Sciatic nerve (tissue), 2 donors: ENCODE measurements at places on chromosomes 7 and 10. TPM values are rescaled to one million over a fixed set of nuclear protein-coding genes. Genes with fewer than 3 reads are reported as not detected.

DNA sequence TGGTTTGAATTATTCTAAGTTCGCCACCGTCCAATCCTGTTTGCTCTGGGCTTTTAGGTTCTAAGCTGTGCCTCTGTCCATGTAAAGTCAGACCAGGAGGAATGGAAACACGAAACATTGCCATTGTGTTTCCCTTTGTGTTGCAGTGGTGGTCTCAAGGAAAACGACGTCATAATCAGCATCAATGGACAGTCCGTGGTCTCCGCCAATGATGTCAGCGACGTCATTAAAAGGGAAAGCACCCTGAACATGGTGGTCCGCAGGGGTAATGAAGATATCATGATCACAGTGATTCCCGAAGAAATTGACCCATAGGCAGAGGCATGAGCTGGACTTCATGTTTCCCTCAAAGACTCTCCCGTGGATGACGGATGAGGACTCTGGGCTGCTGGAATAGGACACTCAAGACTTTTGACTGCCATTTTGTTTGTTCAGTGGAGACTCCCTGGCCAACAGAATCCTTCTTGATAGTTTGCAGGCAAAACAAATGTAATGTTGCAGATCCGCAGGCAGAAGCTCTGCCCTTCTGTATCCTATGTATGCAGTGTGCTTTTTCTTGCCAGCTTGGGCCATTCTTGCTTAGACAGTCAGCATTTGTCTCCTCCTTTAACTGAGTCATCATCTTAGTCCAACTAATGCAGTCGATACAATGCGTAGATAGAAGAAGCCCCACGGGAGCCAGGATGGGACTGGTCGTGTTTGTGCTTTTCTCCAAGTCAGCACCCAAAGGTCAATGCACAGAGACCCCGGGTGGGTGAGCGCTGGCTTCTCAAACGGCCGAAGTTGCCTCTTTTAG is 46.3 kb upstream of the DMBT1 start:
- DNase-seq, result no peak

MSMB gene
- total RNA-seq, result not detected

GRCh38 chr7:17633067-17633466 is 307.2 kb downstream of the SNX13 start:
- no peak for DNase-seq

DNA sequence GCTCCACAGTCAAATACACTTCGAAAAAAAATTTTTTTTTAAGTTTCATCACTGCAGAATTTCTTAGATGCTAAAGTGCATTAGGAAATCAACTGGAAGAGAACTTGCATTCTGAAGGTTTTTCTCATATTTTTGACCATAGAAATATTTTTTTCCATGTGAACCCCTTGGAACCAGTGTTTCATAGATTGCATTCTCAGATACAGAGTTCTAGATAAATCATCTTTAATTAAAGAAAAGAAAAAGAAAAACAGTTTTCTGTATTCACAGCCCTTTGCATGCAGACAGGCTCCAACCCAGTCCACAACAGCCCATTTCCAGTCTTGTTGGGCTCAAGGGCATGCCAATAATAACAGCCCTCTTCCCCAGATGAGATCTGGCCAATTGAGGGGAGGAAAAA is 75.5 kb upstream of the RPA3 start:
- no peak for DNase-seq

DNA sequence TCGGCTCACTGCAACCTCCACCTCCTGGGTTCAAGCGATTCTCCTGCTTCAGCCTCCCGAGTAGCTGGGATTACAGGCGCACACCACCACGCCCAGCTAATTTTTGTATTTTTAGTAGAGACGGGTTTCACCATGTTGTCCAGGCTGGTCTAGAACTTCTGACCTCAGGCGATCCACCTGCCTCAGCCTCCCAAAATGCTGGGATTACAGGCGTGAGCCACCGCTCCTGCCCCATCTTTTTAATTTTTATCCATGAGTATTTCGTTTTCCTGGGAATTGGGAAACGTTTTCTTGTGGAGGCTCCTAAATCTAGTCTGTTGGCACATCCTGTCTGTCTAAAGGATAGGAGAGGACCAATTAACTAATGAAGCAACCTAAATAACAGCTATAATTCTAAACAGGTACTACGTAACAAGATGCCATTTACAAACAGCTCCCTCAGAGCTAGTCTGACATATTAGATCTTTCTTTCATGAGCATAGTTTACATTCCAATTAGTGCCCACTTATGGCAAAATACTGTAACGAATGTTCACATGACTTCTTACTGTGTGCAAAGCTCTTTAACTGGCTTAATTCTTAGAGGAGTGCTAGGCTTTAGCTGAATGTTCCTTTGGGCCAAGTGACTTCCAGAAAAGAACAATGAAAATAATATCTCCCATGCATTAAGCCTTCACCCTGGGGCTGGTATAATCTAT is 151.0 kb upstream of the YAE1 start:
- DNase-seq, result no peak

GRCh38 chr7:95205665-95206225 is 118.6 kb downstream of the PON1 start:
- DNase-seq, result no peak

DNA sequence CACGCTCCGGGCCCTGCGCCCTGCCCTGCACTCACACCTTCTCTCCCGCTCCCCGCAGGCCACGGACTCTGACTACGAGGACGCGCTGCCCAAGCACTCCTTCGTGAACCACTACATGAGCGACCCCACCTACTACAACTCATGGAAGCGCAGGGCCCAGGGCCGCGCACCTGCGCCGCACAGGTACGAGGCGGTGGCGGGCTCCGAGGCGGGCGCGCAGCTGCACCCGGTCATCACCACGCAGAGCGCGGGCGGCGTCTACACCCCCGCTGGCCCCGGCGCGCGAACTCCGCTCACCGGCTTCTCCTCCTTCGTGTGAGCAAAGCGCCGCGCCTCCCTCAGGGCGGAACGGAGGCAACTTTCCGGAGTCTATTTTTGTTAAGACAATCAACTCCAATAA is 417.0 kb upstream of the FOXK1 start:
- peak; percentile 41 for DNase-seq

GRCh38 chr7:105439174-105439893 is 50.6 kb upstream of the SRPK2 start:
- no peak for DNase-seq

DNA sequence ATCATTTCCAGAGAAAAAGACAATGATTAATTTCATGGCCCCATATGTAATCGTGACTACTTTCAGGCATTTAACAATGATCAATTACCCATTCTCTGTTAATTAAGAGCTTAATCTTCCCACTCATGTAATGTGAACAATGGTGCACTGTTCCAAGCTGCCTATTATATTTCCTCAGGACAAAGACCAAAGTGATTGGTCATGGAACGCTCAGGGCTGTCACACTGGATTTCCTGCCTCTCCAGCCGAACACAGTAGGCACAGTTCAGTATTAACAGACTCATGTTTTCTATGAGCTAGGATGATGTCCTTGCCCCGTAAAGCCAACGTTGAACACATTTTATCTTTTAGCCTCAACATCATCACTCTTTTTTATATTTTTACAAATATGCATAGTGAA is 142.7 kb upstream of the FZD8 start:
- DNase-seq, result no peak

- DNase-seq, result no peak
Measured at GRCh38 chr10:84675060-84675459, 346.7 kb downstream of the CCSER2 start.

- DNase-seq, result no peak
Measured at GRCh38 chr7:14389595-14389994, 400.1 kb upstream of the ETV1 start.

ARPC1A gene
- 110 TPM for total RNA-seq

GRCh38 chr10:131859341-131860020 is 41.3 kb upstream of the PPP2R2D start:
- peak; percentile 34 for DNase-seq

- DNase-seq, result no peak
Measured at GRCh38 chr10:9602998-9603397, 1414.7 kb upstream of the CELF2 start.

DNA sequence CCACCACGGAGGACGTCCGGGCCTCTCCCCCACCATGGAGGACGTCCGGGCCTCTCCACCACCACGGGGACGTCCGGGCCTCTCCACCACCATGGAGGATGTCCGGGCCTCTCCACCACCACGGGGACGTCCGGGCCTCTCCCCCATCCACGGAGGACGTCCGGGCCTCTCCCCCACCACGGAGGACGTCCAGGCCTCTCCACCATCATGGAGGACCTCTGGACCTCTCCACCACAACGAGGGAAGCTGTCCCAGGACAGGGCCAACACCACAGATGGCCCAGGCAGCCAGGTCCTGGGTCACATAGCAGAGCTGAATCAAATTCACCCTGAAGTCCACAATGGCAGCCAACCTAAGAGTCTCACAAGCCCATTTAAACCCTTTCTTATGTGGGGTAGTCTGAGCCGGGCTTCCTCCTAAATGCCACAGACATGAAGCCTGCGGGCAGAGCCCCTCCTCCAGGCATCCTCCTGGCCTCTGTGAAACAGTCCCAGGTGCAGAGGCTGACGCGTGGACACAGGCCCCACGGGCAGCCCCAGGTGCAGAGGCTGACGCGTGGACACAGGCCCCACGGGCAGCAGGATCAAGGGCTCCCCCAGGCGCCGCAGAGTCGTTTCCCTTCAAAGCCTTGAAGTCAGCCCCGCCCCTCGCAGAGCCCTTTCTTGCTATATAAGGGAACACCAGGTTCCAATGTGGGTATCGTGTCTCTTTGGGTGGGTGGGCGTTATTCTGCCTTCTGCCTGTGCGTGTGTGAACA is 47.0 kb downstream of the FOXL3 start:
- no peak for DNase-seq

MAD1L1 gene
- 42.1 TPM for total RNA-seq

- DNase-seq, result no peak
Measured at GRCh38 chr10:58856508-58857240, 319.8 kb upstream of the PHYHIPL start.

DNA sequence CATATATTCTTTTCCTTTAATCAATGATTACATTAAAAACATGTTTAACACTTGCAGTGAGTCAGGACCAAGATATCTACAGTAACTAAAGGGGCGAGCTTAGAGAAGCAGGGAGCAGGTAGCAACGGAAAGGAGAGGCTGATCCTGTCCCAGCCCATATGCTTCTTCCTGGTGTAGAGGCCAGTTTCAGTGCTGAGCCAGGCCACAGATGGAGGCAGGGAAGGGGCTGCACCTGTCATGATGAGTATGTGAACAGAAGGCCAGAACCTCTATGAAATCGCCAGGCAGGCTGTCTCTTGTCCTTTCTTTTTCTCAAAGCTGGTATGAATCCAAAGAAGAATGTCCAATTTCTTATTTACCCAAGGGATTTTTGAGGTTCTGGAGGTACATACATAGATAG is 16.3 kb downstream of the REEP3 start:
- no peak for DNase-seq

DNA sequence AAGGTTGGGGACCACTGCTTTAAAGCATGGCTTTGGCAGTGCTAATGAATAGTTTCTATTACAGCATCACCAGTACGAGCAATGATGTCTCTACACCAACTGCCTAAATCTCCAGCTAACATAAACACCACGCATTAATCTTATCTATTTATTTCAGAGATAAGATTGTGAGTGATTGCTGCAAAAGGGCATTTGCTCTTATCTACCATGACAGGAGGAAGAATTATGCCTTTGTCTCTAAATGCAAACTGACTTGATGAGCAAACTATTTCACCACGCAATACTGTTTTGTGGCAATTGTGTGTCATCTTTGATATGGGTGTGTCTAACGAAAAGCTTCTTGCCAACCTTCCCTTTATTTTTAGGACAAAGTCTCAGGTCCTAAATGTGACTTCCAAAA is 684.9 kb downstream of the SORCS1 start:
- DNase-seq, result no peak

DNA sequence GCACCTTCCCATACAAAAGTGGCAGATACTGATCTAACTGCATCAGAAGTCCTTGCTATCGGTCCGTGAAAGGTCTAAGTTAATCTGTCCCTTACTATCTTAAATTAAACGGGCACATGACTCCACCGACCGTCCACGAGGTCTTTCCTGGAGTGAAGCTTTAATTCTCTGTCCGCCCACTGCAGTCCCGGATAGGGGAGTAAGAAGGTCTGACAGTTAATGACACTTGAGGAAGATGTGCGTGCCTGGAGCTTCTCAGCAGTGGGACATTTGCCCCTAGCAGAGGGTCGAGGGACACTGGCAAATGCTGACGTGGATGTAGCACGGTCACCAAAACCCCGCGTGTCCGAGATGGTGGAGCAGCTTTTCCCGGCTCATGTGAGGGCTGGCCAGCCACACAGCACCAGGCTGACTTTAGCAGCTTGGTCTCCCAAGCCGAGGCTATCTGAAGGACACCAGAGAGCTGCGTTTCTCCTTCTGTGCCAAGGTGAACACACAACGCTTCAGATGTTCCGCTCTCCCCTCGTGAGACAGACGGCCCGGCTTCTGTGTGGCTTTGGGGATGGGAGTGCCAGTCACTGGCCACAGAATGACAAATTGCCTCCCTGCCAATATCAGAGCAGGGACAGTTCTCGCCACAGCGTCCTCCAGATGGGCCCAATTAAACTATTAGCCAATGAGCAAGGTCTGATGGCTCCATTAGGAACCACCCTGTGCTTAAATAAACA is 86.6 kb downstream of the ADARB2 start:
- DNase-seq, result no peak

CHCHD2 gene
- 170 TPM for total RNA-seq

DNA sequence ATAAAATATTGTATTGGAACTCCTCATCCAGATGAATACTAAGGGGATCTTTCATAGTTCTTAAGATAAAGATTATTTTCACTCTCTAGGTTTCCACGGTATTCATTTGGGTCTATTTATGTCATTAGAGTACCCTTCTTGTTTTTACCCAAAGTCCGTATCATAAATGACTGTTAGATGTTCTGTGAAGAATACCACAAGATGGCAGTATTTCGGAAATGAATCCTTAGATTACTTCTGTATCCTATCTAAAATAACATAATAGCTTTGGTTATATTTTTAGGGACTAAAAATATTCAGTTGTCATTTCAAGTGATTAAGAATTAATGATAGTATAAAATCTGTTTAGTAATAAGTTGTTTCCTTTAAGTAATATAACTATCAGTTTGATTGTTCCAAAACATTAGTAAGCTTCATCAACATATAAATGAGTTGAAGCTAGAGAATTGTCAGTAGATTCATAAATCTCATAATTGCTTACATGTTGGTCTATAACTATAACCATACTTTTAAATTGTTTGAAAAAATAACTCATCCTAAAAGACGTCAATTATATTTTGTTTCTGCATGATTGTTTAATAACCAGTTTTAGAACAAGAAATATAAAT is 337.5 kb upstream of the KCND2 start:
- no peak for DNase-seq

SFTPA1 gene
- total RNA-seq, result 6.3 TPM

DNA sequence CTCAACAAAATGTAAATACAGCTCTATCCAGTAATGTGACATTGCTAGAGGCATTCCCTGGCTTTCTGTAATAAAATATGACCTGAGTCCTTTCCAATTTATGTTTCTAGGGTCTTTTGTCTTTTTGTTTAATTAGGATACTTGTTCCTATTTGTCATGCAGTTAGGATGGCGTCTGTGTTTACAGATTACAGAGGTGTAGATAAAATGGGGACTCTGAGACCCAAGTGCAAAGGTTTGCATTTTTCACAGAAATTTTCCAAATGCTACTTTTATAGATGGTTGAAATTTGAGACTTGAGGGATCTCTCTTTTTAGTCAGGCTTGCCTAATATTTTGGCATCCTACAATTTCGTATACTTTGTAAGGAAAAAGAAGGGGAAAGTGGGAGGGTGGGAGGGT is 332.4 kb downstream of the PTEN start:
- no peak for DNase-seq
